Stimulated activated CD8-positive, alpha-beta memory T cell treated with anti-CD3 and anti-CD28 coated beads, Interleukin-12 subunit alpha, Interleukin-12 subunit beta, amount 100 ng/mL, for 4 hours (primary cell): ENCODE measurements at places on chromosomes 3 and 15.
A peak's percentile ranks its signal among the peaks of the same experiment; 100 is the strongest.

DNA sequence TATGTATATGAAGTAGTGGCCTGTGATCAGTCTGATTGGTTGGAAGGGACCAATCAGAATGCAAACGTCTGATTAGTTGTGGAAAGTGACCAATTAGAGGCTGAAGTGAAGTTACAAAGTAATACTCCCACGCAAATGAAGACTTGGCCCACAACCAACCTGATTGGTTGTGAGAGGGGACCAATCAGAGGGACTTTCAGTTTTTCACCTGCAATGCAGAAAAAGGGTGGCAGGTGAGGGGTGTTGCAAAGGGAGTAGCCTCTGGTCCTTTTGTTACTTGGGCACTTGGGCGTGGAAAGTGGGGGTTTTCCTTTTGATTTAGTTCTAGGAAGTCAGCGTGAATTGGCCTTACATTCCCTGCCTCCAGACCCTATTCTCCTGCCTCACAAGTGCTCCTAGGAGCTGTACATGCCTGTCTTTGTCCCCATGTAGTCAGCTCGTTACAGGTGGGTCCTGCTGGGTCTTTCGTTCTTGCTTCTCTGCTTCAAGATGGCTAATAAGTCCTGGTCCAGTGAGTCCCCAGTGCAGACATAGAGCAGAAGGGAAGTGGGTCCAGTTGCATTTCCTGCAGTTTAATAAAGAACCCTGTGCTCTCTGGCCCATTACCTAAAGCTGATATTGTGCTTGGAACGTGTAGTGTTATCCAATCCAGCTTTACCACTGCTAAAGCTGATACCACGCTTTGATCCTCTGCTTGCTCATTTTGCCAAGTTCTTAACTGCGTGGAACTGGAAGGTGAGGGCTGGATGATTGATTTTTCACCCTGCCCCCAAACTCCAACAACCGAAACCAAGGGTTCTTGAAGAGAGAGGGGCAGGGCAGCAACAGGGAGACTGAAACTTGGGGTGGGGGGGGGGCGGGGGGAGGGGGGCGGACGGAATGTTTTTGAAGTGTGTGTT lies 46.0 kb upstream of the CD47 start:
- DNase-seq: no peak

GRCh38 chr3:60728006-60728405 lies 523.2 kb downstream of the FHIT start:
- no peak for DNase-seq

- DNase-seq: no peak
Observed at GRCh38 chr15:41568350-41569017, 9.5 kb downstream of the TYRO3 start.

DNA sequence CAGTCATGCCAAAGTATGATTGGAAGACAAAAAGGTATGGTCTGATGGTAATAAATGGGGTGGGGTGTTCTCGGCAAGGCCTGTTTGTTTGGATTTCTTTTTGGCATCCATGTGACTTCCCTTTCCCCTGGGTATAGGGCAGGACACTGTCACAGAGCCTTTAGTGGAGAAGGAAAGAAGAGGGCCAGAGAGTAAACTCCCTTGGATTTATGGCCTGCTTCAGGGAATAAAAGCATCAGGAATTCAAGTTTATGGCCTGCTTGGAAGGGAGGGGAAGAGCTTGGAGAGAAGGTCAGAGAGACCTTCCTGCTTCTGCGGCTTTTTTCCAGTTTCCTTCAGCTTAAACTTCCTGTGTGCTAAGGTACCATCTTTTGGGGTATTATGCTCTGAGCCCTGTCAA lies 179.4 kb upstream of the ADAMTS9 start:
- no peak for DNase-seq

GRCh38 chr3:135995766-135996165 lies 30.2 kb downstream of the PPP2R3A start:
- no peak for DNase-seq

- DNase-seq: no peak
Observed at GRCh38 chr15:31371520-31372240, 45.0 kb downstream of the KLF13 start.

DNA sequence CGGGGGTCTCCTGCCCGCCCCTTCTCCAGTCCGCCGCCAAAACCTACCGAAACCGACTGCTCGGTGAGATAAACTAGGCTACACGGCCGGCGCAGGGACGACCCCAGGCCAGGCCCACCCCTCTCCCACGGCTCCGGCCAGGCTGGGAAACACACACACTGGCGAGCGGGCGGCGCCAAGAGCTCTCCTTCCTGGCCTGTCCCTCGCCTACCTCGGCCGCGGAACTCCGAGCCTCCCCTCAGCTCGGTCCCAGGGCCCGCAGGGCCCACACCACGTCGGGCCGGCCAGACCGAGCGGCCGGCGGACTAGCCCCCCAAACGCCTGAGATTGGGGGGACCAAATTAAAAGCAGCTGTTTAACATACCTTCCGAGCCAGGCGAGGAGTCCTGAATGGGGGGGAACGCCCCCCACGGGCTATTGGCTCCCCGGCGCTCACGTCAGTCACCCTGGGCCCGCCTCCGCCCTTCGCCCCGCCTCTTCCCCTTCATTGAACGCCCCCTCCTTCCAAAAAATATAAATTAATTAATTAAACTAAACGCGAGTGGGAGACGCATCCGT lies 4.0 kb upstream of the SIN3A start:
- peak; percentile 75 for DNase-seq

DNA sequence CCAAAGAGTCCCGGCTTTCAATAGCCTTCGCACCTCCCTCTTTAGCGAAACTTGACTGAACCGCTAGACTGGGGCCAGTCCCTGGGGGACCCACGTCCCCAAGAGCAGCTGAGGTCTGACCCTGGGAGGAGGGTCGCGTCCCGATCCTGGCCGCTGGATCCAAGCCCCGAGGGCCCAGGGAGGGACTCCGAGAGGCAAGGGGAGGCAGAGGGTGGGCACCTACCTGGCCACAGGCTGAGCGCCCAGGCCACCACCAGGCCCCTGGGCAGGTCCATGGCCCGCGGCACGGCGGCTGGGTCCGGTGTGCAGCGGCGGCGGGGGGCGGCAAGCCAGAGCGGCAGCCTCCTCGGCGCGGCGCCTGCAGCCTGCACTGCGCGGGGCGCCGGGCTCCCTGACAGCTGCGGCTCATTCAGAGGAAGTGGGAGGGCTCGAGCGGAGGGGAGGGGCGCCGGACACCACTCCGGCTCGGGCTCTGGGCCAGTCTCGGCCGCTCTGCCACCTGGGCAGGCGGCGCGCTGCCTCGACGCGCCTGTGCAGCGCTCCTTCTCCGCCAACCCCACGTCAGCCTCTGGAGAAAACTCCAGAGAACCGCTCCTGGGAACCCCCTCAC lies at the start of gene ITGA11:
TSS of gene ITGA11 (minus strand) at position 372 of the 610 bp plus-strand sequence. CDS start at position 275, 97 bp downstream.
- no peak for DNase-seq

GRCh38 chr3:179027326-179027900 lies 44.2 kb downstream of the ZMAT3 start:
- DNase-seq: no peak

DNA sequence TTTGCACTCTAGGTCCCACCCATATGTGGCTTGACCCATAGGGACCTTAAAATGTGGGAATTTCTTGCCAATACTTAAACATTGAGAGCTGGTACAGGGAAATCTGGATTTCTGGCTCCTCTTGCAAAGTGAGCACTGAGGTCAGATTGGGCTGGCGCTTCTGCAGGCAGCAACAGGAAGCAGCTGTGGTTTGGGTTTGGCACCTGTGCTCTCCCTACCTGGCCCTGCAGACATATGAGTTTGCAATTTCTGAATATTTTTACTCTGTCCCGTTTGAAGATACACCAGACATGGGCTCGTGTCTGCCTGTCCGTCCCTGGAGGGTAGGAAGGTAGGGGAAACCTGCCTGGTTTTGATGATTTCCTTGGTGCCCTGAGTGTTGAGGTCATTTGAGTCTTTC lies 74.8 kb upstream of the SEC13 start:
- DNase-seq: no peak

DNA sequence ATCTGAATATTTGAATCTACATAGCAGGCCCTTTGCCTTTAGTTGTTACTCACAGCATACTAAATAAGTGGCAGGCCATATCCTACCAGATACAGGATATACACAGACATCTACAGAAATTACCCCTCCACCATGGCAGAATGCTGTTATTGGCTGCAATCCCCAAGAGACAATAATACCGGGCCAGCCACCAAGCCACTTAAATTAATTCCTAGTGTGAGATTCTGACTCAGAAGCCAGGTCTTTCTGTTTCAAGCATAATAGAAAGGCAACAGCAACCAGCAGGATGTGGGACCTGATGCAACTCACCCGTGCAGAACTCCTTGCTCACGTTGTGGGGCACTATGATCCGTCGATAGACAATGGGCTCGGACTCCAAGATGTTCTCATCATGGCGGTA lies 39.8 kb downstream of the CLK3 start:
- DNase-seq: no peak

- peak; percentile 22 for DNase-seq
Observed at GRCh38 chr15:98548139-98548971, 100.0 kb upstream of the IGF1R start.

DNA sequence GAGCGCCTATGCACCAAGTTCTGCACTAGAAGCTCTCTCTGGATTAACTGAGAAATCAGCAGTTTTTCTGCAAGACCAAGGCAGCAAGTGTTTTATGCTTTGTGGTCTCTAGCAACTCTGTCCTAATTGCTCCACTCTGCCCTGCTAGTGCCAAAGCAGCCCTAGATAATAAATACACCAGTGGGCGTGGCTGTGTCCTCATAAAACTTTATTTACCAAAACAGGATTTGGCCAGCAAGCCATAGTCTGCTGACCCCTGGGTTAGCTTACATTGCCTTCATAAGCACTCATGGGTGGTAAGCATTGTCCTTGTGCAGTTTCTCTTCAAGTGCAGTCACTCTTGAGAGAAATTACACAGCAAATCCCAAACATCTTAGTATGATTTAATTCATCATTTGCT lies 30.7 kb upstream of the SLC24A5 start:
- DNase-seq: no peak
